Urinary bladder (tissue), 4 donors: ENCODE measurements at places on chromosomes 13 and 19.

GRCh38 chr19:49676784-49677230, 264 bp upstream of the PRMT1 start:
- DNase-seq, result peak; percentile 100

GRCh38 chr13:49086722-49087121, 111.0 kb downstream of the FNDC3A start:
- no peak for DNase-seq

DNA sequence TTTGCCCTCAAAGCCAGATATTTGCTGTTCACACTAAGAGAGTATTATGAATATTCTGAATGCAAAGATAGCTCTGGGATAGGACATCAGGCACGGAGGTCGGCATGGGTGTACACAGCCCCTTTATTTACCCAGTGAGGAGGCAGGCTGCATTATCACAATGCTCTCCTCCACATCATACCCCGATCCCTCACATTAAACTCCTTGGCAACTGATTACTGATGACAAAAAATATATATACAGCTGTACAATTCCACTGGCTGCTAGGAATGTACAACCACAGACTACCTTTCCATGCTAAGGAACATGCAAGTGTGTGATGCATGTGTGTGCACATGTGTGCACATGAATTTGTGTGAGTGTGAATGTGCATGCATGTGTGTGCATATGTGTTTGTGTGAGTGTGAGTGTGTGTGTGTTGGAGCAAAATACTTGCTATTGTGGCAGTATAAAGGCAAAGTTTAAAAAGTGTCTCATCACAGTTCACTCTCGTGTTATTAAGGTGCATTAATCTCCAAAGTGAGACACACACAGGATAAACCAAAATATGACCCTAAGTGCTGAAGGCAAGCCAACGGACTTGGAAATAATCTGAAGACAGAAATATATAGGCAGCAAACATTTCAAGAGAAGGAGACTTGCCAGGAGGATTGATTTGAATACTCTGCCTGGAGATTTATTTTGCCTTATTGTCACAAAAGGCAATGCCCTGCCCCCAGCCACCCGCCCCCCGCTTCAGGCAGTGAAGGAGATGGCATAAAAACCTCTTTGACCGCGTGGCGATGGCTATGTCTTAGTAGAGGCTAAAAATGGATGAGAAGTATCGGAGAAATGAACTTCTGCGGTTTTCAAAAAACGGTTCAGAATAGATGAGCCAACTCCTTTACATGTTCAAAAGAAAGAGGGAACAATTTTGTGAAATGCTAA, 274.8 kb downstream of the TSHZ3 start:
- no peak for DNase-seq

GRCh38 chr19:16889883-16890460, 1.2 kb downstream of the F2RL3 start:
- DNase-seq, result no peak

DNA sequence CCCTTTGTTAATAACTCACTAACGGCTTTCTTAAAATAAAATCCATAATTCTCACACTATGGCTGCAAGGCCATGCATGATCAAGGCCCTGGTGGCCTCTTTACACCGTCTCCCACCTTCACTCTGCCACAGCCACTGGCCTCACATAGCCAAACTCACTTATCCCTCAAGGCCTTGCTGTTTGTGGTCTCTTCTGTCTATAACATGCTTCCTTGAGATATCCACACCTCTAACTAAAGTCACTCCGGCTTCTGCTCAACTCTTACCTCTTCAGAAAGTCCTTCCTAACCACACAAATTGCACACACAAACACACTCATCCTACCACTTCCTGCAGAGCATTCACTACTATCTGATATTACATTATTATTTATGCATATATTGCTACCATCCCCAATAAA, 262.5 kb downstream of the DIAPH3 start:
- no peak for DNase-seq
